ENCODE measurements at places on chromosomes 3 and 15.

- DNase-seq: no peak
Observed at GRCh38 chr3:22734756-22735155, 468.4 kb upstream of the UBE2E2 start.

- DNase-seq: peak; percentile 12
Observed at GRCh38 chr15:27017168-27017809, 46.3 kb downstream of the GABRG3 start.

DNA sequence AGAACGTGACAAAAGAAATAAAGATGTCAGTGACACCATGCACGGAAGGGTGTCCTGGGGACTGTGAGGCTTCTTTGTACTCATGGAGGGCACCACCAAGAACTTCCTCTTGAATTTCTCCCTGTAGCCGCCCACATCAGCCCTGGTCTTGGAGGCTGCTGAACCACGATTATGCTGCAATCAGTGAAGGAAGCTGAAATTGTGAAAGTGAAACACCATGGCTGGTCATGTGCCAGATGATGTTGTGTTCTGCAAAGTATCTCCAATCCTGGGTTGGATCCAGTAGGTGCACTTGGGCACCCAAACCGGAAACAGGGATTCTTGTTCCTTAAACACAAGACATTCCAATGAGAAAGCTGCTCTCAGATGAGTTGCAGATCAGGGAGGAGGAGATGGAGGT, 104.4 kb upstream of the GOLGA6L6 start:
- DNase-seq: no peak

DNA sequence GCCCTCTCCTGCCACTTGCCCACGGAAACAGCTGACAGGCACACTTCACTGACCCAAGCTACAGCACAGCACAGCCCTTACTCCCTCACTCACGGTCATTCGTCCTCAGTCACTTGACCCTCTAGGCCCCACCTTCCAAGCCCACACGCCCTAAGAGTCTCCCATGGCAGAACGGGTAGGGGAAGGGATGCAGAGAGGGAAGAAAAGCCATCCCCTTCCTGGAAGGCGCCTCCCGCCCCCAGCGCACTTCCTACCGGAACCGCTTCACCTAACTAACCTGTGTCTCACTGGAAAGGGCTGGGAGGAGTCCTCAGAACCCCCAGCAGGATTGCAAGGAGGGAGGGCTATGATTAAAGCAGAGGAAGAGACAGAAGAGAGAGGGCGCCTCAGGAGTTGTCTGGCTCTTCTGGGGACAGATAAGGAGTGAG, 22.9 kb downstream of the EPHB3 start:
- DNase-seq: no peak

GRCh38 chr3:60588806-60589205, 662.4 kb downstream of the FHIT start:
- no peak for DNase-seq

GRCh38 chr15:33031324-33031821, 163.1 kb downstream of the FMN1 start:
- DNase-seq: no peak

GRCh38 chr15:99566157-99566897, 543 bp downstream of the MEF2A start:
- DNase-seq: no peak

GRCh38 chr3:66083096-66083678, 44.5 kb upstream of the MAGI1 start:
- no peak for DNase-seq

GRCh38 chr3:126570103-126570541, 11.4 kb upstream of the C3orf22 start:
- DNase-seq: no peak

DNA sequence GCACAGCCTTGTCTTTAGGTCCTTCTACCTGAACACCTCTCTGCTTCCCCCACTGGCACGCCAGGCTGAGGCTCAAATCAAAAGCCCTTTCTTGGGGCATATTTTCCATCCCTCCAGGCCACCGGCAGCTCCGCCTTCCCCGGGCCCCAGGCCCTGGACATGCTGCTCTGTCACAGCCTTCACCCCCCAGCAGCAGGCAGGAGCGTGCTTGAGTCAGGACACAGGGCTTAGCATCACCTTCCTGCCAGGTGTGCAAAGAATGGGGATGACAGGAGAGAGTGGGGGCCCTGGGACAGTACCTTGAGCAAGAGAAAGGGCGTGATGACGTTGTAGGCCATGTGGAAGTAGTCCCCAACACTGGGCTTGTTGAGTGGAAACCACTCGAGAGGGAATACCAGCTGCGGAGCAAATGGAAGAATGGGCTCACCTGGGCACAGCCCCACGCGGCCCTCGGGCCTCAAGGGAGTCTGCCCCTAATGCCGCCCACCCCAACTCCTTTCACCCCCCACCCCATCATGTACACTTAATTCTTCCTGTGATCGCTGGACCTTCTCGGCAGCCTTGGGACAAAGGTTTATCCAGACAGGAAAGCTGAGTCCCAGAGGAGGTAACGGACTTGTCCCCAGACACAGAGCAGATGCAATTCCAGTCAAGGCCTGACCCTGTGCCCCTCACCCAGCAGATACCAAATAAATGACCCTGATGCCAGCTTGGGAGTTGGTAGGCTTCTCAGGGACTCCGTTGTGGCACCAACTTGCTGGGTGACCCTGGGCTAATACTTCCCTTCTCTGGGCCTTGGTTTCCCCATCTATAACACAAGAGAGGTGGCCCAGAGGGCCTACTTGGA, 9.1 kb upstream of the CALML4 start:
- no peak for DNase-seq

- DNase-seq: no peak
Observed at GRCh38 chr15:98738689-98739401, 90.5 kb downstream of the IGF1R start.

GRCh38 chr3:13887495-13888300, 7.8 kb upstream of the WNT7A start:
- no peak for DNase-seq

DNA sequence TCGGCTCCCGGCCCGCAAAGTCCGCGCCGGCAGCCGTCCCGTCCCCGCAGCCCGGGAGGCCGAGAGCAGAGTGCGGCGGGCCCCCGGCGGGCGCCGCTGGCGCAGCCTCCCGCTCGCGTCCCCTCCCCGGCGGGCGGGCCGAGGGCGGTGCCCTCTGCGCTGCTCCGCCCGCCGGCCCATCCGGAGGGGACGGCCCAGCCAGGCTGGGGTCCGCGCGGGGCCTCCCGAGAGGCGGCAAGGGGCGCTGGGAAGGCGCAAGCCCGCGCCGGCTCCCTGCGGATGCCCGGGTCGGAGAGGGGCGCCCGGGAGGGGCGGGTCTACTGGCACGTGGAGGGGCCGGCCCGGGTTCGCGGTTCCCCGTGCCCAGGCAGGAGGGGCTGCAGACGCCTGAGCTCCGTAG, at the start of the genes CLCN2 and POLR2H:
TSS of gene CLCN2 (minus strand) at position 74 of the 400 bp plus-strand sequence. CDS start 126 bp downstream, outside the sequence.
TSS of gene POLR2H (plus strand) at position 179 of the 400 bp plus-strand sequence. CDS start 1,783 bp downstream, outside the sequence.
- DNase-seq: no peak

DNA sequence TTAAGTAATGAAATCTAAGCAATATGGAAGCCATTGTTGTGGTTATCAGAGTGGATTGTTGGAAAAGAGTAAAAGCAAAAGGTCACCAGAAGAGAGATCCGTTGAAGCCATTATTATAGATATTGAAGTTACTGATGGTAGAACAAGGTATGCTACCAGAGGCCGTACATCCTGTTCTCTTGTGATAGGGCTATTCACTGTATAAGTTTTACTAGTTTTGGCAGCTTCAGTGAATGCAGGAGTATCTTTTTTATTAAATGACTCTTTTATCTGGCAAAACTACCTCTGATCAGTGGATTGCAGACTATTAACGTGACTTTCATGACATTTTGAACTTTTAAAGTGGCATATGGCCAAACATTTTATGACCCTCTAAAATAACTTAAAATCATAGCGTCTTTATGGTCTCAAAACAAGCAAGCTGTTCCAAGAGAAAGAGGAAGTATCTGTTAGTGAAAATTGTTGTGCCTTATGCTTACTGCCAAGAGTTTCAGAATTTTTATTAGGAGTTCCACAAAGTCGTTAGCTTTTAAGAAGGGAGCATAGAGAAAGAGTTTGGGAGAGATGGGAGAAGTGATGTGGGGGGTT, 102.9 kb downstream of the LRRC49 start:
- no peak for DNase-seq

GRCh38 chr3:57423335-57423734, 120.8 kb downstream of the DNAH12 start:
- DNase-seq: no peak

DNA sequence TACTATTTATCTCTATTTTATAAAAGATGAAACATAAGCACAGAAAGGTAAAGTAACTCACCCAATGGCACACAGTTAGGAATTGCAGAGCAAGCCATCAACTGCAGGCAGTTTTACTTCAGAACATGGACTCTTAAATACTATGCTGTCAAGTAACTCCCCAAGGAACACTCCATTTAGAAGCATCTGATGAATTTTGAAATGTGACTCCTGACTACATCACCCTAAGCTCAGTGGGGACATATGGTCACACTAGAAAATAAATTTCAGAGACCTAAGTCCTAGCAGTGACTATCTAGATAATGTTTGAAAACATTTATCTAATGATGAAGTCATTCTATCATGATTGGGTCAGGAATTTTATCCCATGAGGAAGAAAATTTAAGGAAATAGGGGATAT, 272.8 kb upstream of the ARRDC4 start:
- DNase-seq: no peak

- DNase-seq: no peak
Observed at GRCh38 chr3:4321732-4322131, 18.6 kb downstream of the SETMAR start.

DNA sequence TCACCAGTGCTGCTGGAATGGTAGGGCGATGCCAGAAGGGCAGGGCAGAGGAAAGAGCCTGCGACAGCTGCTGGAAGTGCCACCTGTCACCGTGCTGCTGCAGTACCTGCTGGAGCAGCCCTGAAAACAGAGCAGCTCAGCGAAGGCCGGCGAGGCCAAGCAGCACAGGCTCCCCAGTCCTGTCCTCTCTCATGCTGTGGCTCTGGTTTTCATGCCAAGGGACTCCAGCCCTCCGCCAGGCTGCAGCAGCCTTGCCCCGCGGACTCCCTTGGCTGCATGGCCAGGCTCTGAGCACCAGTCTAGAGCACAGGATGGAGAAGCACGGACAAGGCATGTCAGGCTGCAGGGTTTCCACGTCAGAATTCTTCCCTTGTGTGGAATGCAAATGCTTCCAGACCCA, 43.9 kb downstream of the ADCY5 start:
- DNase-seq: peak; percentile 20

GRCh38 chr3:136291302-136291701, 41.2 kb downstream of the PCCB start:
- no peak for DNase-seq

- no peak for DNase-seq
Observed at GRCh38 chr15:84950570-84951111, 31.0 kb upstream of the PDE8A start.

DNA sequence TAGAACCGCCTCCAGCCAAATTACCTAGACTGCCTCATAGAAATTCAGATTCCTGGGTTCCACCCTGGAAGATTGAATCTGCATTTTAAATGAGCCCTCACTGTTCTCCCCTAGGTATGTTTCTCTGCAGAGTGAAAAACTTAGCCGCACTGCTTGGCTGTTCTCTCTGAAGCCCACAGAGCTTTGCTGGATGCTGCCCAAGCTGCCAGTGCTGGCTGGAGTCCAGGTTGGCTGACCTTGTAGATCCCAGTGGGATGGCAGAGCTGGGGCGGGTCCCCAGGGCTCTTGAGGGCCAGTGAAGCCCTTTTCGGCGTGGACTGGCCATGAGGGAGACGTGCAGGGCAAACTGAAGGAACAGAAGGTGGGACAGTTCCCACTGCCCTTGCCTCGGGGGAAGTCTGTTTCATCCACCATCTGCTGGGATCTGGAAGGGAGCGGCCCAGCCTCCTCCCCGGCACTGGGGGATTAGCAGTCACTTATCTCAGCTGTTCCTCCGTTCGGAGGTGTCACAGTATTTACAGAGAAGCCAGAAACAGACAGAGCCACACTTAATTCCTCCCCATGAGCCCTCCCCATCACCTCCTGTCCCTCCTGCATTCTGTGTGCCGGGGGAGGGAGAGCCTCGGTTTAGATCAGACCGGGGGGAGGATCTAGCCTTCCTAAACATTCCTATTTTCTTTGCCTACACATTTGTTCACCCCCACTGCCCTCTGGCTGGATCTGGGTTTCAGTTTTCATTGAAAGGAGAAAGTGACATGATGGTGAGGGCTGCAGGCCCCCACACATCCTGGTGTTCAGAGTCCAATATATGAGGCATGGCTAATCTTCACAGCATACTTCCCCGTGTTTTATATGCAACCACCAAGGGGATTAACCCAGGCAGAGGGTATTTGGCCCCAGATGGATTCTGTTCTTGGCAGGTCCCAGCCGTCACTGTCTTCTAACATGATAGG, 4.1 kb upstream of the ACTC1 start:
- DNase-seq: peak; percentile 81

GRCh38 chr15:48566668-48567067, 78.8 kb downstream of the FBN1 start:
- no peak for DNase-seq

GRCh38 chr3:148606979-148607378, 90.7 kb upstream of the AGTR1 start:
- no peak for DNase-seq

GRCh38 chr3:46998121-46998851, 18.8 kb downstream of the NBEAL2 start:
- no peak for DNase-seq

- DNase-seq: no peak
Observed at GRCh38 chr15:32998979-32999672, 195.4 kb downstream of the FMN1 start.

DNA sequence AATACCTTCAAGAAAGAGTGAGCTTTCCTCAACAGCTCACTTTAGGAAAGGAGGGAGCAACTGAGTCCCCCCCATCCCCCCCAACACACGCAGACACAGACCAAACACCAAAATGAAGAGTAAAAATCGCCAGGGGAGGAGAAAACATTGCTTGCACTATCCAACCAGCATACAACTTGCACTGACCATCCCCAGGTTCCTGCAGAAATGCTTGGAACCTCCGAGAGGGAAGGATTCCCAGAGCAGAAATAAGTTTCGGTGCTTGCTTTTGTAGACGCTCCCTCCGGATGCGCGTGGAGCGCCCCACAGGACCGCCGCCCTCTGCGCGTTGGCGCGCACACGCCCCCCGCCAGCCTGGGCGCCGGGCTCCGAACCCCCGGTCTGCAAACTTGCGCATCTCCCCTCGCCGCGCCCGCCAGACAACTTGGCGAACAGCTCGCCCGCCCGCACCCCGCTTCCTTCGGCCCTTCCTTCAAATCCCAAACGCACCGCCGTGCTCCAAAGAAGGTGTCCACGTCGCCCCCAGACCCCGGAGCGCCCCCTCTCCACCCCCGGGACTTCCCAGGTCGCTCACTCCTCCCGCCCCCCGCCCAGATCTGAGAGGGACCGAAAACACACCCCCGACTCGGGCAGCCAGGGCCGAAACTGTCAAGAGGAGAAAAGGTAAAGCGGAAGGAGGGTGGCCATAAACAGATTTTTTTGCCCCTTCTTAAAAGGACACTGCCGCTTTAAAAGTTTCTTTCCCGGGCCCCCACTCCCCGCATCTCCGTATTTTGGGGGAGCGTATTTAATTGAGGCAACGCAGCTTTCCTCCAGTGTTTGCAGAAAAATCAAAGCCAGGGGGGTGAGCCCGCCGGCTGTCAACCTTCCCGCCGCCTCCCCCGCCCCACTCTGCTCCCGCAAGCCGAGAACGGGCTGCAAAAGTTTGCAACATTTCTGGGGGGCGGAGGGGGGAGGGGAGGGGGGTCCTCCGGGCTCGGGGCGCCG, 859 bp downstream of the RORA start:
- no peak for DNase-seq

DNA sequence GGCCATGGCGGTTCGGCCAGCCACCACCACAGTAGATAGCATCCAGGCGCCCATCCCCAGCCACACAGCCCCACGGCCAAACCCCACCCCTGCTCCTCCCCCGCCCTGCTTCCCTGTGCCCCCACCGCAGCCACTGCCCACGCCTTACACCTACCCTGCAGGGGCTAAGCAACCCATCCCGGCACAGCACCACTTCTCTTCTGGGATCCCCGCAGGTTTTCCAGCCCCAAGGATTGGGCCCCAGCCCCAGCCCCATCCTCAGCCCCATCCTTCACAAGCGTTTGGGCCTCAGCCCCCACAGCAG, 29.5 kb downstream of the PTPN23 start:
- DNase-seq: no peak

Measured in NCI-H1694 (cell line).